ENCODE measurements at places on chromosomes 3 and 15.

- no peak for DNase-seq
These were observed 52.7 kb downstream of the CLDN18 start for GRCh38 chr3:138062626-138063025.

GRCh38 chr3:159356606-159357005, 554.8 kb downstream of the MFSD1 start:
- no peak for DNase-seq

DNA sequence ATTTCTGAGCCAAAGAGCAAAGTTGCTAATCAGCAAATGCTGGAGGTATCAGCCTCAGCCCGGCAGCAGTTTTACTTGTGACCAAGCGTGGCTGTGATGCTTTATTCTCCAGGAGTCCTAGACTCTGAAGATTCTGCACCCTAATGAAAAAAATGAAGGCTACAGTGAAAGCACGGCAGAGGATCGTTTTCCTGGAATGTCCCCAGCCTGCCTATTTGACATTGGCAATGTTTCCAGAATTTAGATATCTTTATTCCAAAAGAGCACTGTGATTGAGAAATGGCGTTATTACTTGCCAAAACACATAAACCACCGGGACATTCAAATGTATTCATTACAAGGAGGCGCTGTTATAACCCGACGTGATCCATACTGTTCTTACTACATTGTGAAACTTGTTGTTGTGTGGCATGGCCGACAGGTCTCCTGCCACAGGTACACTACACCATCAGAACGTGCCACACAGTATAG, 263.8 kb downstream of the SLCO3A1 start:
- DNase-seq: no peak

DNA sequence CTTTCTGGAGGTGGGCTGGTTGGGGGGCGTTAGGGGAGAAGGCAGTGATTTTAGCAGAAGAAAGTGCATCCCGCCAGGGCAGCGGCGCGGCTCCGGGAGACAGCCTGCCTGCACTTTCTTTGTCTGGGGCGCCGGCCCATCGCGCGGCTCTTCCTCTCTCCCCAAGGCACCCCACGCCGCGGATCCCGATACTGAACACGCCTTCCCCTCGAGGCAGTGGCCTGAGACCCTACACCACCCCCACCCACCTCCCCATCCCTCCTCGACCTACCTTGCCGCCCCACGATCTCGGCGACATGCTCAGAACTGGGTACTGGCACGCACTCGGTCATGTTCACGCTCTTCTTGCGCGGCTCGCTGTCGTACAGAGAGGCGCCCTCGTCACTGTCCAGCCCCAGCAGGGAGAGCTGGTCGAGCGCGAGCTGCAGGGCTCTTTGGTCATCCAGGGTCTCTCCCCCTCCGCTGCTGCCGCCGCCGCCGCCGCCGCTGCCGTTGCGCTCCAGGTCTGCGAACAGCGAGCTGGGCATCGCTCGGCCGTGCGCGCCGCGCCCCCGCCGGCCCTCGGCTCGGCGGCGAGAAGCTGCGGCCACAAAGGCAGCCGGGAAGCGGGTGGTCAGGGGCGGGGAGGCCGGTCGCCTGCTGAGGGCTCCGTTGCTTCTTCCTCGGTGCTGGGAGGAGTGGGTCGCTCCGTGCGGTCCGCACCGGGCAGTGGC, 483 bp downstream of the MEX3B start:
- no peak for DNase-seq

GRCh38 chr15:88225461-88225860, 31.1 kb downstream of the NTRK3 start:
- no peak for DNase-seq

DNA sequence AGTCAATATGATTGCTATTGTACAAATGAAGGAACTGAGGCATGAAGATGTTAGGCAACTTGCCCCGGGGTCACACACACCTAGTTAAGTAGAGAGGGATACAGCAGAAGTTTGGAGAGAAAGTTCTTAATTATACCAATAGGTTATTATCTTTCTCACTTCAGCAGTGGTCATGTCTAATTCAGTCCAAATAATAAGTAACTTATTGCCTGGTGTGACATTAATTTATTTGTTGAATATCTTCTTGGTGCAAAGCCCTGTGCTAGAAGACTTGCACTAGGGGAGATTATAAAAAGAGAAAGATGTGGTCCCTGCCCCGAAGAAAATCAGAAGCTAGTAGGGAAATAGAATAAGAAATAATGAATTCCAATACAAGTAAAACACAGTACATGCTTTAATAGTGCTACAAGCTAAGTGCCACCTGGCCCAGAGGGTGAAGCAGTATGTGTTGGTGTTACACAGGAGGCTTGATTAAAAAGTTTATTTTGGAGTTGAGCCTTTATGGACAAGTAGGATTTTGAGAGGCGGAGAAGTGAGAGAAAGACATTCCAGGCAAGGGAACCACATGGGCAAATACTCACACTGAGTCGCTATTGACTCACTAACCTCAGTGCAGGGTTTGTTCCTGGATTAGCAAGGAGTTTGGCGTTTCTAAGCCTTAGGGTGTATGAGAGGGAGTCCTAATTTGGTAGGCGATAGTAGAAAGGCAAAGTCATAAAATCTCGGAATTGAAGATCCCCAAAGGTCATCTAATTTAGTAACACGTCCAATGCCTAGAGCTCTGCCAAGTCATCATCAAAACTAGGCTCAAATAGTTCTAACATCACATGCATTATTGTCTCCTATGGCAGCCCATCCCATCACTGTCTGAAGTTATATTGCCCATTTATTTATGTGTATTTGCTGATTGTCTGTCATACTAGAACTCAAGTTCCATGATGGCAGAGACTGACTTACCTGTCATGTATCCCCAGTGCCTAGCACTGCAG, 19.2 kb upstream of the GSK3B start:
- no peak for DNase-seq

- DNase-seq: no peak
These were observed 114.2 kb downstream of the HCN4 start for GRCh38 chr15:73254598-73254997.
